ENCODE measurements at places on chromosomes 7 and 10.

DNA sequence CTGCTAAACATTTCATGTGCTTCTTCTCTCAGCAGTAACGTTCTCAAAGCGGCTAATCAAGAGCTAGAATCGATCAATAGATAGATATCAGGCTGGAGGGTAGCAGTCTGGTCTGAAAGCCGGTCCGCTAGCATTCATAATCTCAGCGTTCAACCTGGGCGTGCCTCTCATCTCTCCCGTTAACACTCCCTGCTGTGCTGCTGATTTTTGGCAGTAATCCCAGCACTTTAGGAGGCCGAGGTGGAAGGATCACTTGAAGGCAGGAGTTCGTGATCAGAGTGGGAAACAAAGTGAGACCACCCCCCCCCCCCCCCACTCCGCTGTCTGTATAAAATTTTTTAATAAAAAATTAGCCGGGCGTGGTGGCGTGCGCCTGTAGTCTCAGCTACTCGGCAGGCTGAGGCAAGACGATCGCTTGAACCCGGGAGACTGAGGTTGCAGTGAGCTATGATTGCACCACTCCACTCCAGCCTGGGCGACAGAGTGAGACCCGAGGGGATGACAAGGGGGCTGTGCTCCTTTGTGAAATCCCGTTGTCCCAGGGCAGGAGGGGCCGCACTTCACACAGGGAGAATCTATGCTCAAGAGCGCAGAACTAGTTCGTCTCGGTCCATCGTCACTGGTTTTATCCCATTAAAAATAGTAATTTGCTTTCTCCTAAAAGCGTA lies 624 bp upstream of the CEP55 start:
- peak; percentile 19 for DNase-seq

- no peak for DNase-seq
Observed at GRCh38 chr7:47914717-47915615, 33.3 kb downstream of the PKD1L1 start.

DNA sequence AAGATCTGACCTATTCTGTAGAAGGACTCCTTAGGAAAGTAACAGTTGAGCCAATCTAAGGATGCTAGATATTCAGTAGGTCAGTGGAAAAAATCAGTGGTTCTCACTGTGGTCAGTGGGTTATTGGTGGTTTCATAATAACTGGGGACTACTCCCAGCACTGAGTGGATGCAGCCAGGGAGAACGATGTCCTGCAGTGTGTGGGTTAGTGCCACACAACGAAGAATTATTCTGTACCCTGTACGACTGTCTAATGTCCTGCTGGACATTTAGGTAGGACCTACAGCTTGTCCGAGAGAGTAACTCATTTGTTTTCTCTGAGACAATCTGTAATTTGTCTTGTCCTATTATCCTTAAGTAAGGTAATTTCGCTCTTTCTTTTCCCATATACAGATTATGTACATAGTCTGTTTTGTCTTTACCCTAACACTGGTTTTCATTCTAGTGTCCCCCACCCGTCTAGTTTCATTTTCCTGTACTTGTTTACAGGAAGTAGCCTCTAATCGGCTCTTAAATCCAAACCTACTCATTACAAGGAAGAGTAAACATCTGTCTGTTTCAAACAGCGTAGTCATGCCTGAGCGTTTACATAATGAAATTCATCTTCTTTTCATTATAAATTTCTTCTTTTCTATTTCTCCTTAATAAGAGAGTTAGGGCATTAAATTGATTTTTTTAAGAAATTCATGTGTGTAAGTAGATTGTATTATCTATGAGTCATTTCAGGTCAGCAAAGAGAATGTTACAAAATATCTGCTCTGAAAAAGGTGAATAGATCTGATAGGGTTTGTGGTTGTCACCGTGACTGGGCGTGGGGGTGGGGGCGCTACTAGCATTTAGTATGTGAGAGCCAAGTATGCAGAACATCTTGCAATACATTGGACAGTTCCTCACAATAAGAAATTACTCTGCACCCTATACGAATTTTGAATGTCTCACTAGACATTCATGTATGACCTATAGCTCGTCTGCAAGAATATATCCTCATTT lies 8.3 kb upstream of the ZC3HAV1L start:
- peak; percentile 70 for DNase-seq

DNA sequence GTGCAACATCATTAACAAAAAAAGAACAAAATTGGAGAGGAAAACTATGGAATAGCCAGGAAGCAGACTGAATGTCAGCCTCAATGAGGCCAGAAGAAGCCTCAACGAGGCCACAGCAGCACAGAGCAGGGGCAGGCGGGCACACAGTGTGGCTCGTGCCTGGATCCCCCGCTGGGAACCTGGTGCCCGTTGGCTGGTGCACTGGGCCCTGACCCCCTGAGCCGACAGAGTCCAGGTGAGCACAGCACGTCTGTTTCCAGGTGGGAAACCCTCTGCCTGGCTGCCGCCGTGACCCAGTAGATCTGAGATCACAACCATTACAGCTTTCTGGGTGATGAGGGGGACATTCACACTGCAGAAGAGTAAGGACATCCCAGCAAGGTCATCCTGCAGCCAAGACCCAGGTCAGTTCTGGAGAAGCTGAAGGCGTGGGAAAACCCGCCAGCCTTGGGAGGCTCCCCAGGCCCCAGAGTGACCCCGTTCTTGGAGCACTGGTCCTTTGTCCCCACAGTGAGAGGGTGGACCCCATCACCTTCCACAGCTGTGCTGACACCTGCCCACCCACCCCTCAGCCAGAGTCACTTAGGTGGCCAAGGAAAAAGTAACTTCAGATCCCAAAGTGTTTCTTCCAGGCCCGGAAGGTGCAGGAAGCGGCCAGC lies 222.1 kb downstream of the ADARB2 start:
- no peak for DNase-seq

DNA sequence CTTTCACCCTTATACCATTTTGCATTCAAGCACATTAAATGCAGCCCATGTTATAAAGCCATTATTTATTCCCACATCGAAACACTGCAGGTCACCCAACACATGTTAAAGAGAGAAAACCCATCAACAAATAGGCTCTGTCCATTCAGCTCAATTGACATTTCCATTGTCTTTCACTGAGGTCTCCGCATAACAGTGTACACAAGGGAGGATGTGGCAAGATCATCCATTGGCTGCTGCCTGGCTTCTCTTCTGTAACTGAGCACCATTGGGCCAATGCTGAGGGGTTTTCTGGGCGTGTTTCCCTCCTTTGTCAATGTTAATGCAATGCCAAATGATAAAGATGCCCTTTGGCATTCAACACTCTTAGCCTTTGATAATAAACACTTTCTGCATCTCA lies 278.1 kb upstream of the SP4 start:
- DNase-seq, result no peak

All from activated effector memory CD4-positive, alpha-beta T cell treated with Interleukin-2 at 50 U/mL for 16 hours (primary cell).